Activated naive CD4-positive, alpha-beta T cell treated with anti-CD3 and anti-CD28 coated beads, Interleukin-2, amount 50 U/mL, for 16 hours (primary cell): ENCODE measurements at places on chromosomes 2 and 18.

DNA sequence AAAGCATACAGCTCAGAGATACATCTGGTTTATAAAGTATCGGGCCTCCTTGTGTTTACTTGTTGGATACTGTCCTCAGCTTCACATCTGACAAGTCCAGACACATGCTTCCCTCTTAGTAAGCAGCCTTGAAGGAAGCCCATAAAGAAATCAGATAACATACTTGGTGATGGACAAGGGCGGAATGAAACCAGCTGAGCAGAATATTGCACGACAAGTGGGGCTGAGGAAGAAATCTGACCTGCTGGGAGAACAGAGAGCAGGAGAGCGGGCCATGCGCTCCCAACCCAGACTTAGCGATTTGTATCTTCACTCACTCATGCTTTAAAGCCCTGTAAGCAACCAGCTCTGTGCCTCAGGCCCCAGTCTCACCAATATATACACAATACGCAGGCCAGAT lies 208.4 kb downstream of the CDH20 start:
- DNase-seq: no peak

- DNase-seq: no peak
Observed at GRCh38 chr2:147546109-147546508, 298.7 kb upstream of the ACVR2A start.

DNA sequence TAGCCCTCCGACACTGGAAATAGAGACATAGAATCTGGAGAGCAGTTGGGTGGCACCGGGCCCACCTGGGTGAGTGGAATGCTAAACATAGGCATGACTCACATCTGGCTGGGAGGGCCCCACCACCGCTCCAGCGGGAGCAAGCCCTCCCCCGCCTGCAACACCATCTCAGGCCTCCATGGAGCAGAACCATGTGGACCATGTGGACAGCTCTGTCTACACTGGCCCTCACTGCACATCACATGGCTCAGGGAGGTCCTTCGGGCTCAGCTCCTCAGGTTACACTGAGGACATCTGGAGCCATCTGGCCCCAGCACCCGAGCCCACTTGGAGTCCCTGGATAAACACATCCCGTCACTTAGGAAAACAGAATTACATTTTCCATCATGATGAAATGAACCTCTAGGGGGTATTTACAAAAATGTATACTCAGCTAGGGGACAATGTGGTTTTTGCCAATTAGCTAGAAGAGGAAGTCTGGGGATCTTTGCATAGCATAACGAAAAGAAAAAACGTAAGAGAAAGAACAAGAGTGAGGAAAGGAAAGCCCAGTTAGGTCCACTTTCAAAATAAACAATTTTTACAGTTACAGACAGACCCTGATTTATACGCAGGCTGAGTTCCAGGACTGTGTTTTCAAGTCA lies 30.7 kb upstream of the MLPH start:
- DNase-seq: no peak

- DNase-seq: no peak
Observed at GRCh38 chr2:210315015-210315788, at the start of gene MYL1. MYL1 (minus strand) TSS chr2:210315174; CDS start chr2:210315042, 132 bp downstream.

DNA sequence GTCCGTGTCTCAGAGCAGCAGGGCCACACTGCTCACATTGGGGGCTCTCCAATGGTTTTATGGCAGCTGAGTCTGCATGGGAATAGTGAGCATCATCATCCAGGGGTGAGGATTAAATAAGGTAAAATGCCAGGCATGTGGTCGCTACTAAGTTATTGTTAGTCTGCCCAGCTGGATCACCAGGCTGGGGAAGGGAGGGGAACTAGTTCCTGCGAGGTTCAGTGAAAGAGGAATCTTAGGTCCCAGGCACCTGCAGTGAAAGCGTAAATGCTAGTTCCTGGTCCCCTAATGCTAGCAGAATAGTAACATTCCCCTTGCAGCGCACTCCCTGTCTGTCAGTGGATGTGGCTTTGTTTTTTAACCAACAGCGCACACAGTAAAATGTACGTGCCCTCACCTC lies 60.1 kb downstream of the ARHGEF4 start:
- no peak for DNase-seq

DNA sequence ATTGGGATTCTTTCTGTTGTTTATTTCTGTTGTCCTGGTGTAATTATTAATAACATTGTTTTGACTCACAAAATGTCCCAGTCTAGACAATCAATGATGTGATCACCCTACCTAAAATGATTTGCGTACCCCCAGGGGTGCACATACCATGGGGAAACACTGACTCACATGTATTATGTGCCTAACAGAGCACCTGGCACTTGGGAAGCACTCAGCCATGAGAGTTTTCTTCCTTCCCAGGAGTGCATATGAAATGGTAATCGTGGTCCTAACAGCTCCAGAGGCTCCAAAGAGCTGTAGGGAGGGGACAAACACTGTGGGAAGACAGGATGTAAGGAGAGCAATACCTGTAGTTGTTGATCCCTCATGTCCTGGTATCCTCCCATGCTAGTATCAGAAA lies 187.8 kb upstream of the ERBB4 start:
- DNase-seq: no peak

DNA sequence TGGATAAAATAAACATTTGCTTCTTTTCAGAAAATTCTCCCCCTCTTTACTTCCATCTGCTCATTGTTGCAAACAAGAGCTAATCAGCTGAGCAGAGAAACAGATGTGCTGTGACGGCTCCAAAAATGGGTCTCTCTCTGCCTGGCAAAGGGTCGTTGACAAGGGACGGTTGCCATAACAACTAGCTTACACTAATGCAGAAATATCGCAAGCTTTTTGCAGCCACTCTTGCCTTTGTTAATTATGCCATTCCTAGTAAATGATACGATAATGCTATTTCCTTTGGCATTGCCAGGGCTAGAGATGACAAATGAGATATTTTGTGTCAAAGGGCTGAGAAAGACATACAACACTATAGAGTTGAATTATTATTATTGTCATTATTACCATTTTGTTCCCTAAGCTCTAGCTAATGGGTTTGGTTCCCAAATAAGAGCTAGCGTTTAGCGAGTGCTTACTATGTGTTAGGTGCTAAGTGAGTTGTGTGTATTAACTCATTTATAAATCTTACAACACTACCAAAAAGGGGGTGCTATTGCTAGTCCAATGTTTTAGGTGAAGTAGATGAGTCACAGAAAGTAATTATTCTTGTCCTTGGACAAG lies 46.8 kb downstream of the MYO3B start:
- DNase-seq: no peak

DNA sequence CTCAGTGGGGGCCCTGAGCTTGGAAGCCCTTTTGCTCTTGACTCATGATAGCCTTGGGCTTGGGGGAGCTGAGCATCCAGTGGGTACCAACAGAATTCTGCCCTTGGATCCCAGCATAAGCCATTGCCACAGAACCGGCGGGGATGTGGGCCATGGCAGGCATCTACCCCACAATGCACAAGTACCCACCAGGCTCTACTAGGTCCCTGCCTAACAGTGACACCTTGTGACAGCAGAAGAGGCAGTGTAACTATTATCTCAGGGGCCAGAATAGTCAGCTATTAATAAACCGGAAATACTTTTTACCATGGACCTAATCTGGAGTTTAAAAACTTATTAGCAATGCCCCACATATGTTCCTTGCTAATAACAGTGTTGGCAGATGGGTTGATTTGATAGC lies 397.2 kb downstream of the TMEM182 start:
- DNase-seq: no peak

GRCh38 chr18:10213526-10213925 lies 240.9 kb upstream of the APCDD1 start:
- DNase-seq: no peak

DNA sequence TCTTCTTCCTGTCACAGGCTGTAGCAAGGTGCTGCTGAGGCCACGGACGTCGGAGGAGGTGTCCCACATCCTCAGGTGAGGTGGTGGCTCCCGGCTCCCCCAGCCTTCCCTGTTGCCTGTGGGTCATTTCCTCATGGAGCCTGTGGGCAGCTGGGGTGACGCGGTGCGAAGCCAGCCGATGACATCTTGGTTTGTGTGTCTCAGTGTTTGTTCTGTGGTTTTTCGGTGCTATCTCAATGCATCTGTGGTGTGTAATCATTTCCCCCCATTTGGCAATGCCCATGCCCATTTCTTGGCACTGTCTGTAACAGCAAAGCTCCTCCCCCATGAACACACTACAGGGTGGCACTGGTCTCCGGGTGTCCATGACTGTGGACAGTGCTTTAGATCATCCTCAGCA lies 6.6 kb downstream of the D2HGDH start:
- DNase-seq: no peak

DNA sequence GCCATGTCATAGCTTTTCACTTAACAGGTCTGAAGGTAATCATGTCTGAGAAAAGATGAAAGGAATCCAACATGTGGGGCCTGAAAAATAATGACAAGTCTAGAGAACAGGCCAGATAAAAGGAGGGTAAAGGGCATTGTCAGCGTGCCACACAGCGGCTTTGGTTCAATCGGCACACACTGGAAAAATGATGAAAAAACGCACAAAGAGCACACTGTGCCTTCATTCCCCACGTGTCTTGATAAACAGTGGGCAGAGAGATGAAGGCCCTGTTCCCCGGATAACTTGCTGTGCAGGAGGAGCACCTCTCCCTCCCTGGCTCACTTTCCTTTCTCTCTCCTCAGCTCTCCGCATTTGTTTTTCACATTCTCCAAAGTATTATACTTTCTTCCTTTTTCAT lies 766.3 kb downstream of the TDRD15 start:
- no peak for DNase-seq

DNA sequence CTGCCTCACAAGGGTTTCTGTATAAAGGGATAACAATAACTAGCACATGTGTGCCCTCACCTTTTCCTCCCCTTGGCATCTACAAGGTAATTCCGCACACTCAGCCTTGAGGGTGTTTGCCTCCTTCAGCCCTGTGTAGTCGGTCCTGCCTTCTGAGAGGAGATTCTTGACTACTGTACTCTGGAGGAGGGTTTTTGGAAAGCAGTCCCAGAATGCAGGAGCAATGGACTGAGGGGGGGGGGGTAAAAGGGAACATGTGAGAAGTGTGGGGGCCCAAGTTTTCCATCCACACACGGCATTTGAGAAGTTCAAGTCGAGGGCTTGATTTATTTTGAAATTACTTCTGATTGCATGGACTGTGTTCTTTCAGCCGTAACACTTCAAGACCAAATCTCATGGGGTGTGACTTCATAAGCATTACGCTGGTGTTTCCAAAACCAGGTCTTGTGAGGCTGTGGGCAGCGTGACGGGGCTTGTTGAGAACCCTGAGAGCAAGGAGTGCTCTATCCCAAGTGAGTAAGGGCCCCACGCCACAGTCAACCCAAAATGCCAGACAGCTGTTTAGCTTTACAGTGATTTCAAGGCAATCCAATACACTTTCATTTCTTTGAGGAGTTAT lies 198.7 kb upstream of the MEIS1 start:
- no peak for DNase-seq

DNA sequence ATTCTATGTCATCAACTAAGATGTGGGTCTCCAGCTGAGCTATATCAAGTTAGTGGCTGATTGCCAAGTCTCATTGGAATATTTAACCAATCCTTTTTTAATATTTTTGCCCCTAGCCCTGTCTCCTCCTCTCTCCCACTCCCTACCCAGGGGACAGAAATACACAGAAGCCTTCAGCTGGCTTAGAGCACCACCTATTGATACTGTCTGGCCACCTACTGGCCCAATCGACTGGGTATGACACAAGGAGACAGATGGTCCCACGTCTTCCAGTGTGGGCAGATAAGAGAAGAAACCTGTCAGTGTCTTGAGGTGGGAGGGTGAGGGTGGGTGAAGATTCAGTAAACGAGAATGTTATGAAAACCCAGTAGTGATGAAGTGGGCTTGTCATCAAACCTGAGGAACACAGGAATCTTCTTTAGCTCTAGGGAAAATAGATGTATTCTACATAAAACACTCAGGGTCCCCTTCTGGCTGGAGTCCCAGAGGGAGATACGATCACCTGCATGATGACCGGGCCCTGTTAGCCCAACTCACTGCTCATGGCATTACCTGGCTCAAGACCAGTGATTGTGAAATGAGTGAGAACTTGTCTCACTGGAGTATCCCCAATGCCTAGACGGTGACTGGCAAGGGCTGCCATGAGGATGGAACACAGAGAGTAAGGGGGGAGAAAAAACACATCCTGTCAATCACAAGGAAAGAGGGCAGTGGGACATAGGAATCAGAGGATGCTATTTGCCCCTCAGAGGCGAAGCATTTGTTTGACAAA lies 26.7 kb downstream of the POLR1A start:
- DNase-seq: no peak

DNA sequence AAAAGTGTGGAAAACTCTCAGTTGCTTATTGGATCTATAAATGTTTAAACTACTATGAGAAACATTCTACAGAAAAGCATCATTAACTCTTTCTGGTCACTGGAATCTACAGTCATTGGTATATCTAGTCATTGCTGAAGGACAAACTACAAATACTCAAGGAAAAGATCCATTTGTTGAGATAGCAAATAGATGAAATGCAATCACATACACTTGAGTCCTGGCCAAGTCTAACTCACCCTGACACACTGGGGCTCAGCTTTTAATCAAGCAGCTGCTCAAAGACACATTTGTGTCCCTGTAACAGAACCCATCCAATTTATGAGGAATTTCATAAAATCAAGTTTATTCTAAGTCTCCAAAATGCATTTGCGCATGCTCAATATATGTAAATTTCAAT lies 68.7 kb downstream of the CDH2 start:
- no peak for DNase-seq

GRCh38 chr2:415986-416610 lies 128.2 kb upstream of the ALKAL2 start:
- no peak for DNase-seq

- no peak for DNase-seq
Observed at GRCh38 chr2:85748039-85748734, 5.6 kb upstream of the ATOH8 start.

- DNase-seq: no peak
Observed at GRCh38 chr2:56077359-56077915, 106.4 kb upstream of the CCDC85A start.

- no peak for DNase-seq
Observed at GRCh38 chr2:188050726-188051125, 240.9 kb upstream of the GULP1 start.

DNA sequence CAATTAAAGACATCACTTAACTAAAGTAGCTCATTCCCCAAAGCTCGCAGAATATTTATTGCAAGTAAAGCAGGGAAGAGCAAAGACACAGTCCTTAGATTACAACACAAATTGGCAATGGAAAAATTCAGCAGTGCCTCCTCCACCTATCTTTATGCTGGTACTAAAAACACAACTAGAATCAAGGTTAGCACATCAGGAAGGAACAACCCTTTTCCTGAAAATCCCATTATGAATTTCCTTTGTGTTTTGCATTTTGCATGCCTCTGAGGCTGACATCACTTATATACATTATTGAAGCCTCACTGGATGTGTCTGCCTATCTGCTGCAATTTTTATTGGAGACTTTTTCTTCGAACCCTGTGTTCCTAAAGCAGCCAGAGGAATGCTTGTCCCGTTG lies 193.8 kb upstream of the STK17B start:
- no peak for DNase-seq

- DNase-seq: no peak
Observed at GRCh38 chr2:215870088-215870490, 143.3 kb downstream of the MREG start.

- DNase-seq: no peak
Observed at GRCh38 chr2:55097461-55098410, 47.5 kb upstream of the RTN4 start.
